COR-L47 (cell line): ENCODE measurements at places on chromosomes 7 and 10.

GRCh38 chr7:604001-604883 lies 84.6 kb upstream of the PDGFA start:
- no peak for DNase-seq

DNA sequence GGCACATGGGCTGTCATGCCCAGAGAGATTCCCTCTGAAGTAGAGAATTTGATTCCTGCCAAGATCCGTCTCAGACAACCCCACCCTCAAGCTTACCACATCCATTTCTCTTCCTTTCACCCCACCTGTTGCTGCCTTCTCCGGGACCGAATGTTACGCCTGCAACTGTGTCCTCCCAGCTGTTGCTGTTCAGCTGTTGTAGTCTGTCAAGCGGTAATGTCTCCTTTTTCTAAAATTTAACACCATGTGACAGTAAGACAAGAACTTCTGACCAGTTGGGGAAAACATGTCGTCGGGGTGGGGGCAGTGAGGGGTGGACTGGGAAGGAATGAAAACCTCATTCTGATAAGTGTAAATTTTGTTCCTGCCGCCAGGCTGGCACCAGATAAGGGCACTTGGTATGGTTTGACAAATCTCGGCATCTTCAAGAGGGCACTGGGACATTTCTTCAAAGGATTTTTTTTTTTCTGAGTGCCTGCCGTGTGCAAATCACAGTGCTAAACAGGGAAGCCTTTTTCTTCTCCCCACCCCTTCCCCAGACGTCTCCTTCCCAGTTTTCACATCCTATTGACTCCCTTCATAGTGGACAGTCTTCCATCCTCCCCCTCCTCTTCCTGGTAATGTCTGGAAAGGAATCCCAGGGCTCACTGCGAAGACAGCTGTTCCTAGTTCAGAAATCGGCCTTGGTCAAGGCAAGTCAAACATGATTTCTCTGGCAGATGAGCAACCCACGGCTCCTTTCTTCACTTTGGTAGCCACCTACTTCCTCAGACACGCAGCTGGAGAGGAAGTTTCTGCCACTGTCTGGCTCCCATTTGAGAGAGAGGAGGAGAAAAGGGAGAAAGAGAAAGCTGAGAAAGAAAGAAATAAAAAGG lies 5.0 kb upstream of the CELF2 start:
- no peak for DNase-seq

DNA sequence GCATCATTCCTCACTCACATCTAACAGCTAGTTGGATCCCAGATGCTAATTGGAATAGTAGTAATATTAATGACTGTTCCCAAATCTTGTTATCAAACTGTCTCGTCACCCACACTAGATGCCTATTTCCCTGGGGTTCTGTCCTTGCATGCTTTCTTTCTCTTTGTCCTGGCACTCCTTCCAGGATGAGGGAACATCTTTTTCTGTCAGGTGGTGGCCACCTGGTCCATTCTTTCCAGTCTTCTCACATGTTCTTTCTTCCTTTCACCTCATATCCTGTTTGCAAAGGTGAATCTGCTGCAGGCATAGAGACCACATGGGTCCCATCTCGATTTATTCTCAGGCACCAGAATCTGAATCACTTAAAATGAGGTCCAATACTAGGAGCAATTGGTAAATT lies 126.0 kb downstream of the CHN2 start:
- no peak for DNase-seq

DNA sequence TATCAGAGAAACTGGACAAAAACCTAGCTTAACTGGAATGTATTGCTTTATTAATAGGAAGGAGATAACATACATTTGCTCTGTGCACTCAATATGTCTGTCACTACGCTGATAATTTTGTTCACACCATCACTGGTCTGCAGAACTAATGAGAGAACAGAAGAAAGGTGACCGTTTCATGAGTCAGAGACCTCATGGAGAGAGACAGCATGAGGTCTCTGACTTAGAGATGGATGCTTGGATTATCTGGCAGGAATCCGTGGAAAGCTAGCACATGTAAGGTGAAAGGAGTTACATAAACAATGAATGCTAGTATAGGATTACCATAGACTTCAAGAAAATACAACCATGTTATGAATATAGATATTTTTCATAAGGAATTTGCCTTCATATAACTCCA lies 947.3 kb downstream of the IPMK start:
- no peak for DNase-seq

- no peak for DNase-seq
These were observed at the start of gene KNDC1 for GRCh38 chr10:133159950-133160825. Gene KNDC1, plus strand, starts transcription at chr10:133160219. Its CDS starts 249 bp downstream, at chr10:133160468.
